ENCODE measurements at places on chromosomes 11 and 22. TPM values are rescaled to one million over a fixed set of nuclear protein-coding genes. Genes with fewer than 3 reads are reported as not detected.

- no peak for DNase-seq
Measured at GRCh38 chr22:26484360-26484706, 656 bp downstream of the SRRD start.

- no peak for DNase-seq
Measured at GRCh38 chr11:69183613-69184012, 27.9 kb downstream of the SMIM38 start.

GRCh38 chr22:17350292-17350691, 19.0 kb upstream of the CECR2 start:
- DNase-seq = no peak

Gene OR5M3
- total RNA-seq = not detected

- no peak for DNase-seq
Measured at GRCh38 chr22:19666673-19667593, 47.4 kb upstream of the SEPTIN5 start.

Gene MYEOV
- total RNA-seq = 36.9 TPM

DNA sequence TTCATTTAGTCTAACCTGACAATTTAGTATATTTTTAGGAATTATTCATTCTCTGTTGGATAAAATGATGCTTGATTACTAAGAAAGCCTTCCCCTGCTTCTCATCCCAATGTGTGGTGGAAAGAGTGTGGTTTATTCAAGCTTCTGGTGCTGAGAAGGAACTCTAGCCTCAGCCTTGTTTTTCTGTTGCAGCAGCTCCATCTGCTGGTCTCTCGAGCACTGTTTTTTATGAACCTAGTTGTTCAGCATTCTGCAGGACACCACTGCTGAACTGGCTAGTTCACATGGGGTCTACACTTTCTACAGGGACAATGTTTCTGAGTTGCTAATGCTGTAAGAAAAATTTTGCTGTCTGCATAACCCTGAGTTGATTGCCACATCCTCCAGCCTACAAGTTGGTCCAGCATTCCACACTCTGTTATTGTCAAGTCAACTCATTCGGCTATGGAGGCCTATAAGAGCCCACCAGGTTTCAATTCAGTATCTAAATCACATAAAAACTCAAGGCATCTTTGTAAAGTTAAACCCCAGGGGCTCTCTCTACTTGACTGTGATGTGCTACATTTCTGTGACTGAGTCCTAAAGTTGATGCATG, 14.3 kb downstream of the OR2AG2 start:
- DNase-seq = peak; percentile 43

Measured in kidney epithelial cell (primary cell).